Natural killer cell (primary cell): ENCODE measurements at places on chromosomes 11 and 22. TPM values are rescaled to one million over a fixed set of nuclear protein-coding genes. Genes with fewer than 3 reads are reported as not detected.

GRCh38 chr11:70105755-70106571, 27.8 kb downstream of the ANO1 start:
- no peaks in the 10 kb centered on the region for H3K4me1 ChIP-seq
- H3K27me3 ChIP-seq = no peaks in the 10 kb centered on the region
- no peak overlapping the region for H3K4me3 ChIP-seq
- no peak for DNase-seq
- H3K36me3 ChIP-seq = no peaks in the 10 kb centered on the region

GRCh38 chr11:87254562-87254961, 216.8 kb downstream of the TMEM135 start:
- H3K27me3 ChIP-seq = no peaks in the 10 kb centered on the region
- H3K4me3 ChIP-seq = no peak overlapping the region
- H3K36me3 ChIP-seq = no peaks in the 10 kb centered on the region
- H3K4me1 ChIP-seq = peaks cover 6% of the 10 kb centered on the region
- H3K27ac ChIP-seq = no peak overlapping the region
- no peak for DNase-seq

Gene ZDHHC13
- 13.3 TPM for total RNA-seq

Gene HORMAD2
- not detected for total RNA-seq

DNA sequence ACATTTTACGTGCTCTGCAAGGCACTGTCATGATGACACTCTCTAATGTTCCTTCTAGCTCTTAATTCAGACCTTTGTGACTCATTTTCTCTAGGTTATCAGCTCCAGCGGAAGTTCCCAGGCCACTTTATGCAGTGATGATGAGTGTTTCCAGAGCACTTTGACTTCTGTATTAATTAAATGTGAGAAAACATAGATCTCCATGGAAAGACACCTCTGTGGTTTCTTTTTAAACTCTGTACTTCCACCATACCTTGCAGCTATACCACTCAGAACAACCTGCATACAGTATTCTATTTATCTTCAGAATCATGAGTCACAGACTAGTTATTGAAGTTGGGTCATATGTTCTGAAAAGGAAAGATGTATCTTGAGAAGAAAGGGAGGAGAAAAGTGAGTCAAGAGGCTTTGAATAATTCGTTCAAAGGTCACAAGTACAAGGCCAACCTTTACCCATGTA, 175.6 kb upstream of the TENM4 start:
- no peaks in the 10 kb centered on the region for H3K27me3 ChIP-seq
- H3K4me1 ChIP-seq = no peaks in the 10 kb centered on the region
- no peak overlapping the region for H3K27ac ChIP-seq
- no peaks in the 10 kb centered on the region for H3K36me3 ChIP-seq

DNA sequence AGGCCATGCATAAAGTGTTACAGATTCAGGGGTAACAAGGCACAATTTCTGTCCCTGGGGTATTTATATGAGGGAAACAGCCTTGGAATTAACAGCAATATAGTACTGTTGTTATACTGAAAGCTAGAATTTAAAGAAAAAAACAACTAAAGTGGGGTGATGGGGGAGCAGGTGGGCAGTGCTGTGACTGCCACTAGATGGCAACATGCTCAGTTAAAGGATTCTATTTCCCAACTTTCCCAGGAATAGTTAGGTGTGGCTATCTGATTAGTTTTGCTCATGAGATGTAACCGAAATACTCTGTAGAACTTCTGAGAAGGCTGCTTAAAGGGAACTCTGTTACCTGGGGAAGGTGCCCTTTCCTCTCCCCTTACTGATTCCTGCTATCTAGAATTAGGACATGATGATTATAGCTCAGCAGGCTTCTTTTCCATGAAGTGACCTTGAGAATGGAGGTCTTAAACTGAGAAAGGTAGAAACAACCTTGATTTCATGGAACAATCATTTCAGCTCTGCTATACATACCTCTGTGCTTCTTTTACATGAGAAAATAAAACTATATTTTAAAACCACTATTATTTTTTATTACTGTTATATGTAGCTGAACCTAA, 102.6 kb downstream of the RELT start:
- H3K4me3 ChIP-seq = no peak overlapping the region
- H3K36me3 ChIP-seq = no peaks in the 10 kb centered on the region
- no peak for DNase-seq
- H3K27ac ChIP-seq = no peak overlapping the region

DNA sequence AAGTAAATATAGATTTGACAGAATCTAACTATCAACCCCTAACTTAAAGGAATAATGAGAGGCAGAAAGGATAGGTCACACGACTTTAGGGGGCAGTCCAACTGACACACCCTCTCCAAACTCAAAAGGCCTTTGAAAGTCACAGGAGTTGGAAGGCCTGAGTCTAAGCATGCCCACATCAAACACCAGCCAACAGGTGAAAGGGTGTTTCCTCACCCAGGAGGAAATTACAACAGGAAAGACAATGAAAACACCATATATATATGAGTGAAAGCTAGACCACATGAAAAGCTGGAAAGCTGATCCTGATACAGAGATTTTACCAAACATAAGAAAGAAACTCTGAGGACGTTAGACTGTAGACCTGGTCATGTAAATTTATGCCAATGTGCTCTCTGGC, 10.5 kb upstream of the DEPDC7 start:
- peak; percentile 69 for DNase-seq
- no peak overlapping the region for H3K4me3 ChIP-seq
- H3K27ac ChIP-seq = no peak overlapping the region
- H3K4me1 ChIP-seq = no peaks in the 10 kb centered on the region
- H3K36me3 ChIP-seq = no peaks in the 10 kb centered on the region
- H3K27me3 ChIP-seq = no peaks in the 10 kb centered on the region

DNA sequence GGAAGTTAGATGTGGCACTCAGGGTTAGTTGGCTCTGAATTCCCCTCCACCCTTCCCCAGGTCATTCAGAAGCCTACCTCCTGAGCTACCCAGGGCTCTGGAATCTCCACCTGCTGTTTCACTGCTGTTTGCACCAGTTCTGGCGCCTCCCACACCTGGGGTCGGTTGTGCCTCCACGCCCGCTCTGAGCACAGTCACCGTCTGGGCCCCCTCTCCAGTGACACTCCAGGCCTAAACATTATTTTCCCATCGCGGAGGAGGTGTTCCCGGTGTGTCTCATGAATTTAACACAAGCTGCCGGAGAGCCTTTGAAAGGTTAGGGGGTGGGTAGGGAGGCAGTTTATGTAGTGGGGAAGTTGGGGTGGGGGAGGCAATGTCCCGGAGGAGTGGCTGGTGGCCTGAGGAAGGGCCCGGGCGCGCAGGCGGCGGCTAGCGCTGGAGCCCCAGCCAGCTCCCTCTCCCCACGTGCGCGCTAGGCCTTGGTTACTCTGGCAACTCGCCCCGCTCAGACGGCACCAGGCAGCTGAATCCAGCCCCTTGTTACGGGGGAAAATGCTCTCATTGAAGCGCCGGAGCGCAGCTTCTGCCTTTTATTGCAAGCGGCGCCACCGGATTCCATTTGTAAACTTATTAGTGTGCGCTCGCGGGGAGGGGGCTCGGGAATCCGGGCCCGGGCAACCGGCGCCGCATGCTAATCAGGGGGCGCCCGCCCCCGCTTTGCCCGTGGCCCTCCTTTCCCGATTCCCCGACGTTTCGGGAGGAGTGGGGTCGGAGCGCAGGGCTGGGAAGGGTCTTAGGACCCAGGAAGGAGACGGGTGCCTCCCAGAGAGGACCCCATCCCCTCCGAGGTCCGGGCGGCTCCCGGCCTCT, 52.4 kb downstream of the GRIK4 start:
- no peak for DNase-seq
- no peak overlapping the region for H3K4me3 ChIP-seq
- H3K27me3 ChIP-seq = peaks cover 7% of the 10 kb centered on the region
- no peaks in the 10 kb centered on the region for H3K36me3 ChIP-seq

Gene POU2AF2
- not detected for total RNA-seq

DNA sequence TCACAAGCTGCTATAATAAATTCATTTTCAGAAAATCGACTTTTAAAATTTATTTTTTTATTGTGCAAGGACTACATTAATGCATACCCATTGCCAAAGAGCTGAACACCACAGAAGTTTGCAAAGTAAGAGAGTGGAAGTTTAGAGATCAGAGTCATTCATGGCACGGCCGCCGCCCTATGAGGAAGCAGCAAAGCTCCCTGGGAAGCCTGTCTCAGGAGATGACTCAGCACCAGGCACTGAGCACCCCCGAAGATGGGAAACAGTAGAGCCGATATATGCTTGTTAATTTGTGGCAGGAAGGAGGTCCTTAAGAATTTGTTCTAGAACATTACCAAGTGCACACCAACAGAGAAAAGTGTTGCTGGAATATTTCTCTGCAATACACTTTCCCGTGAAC, 693.7 kb downstream of the OPCML start:
- no peaks in the 10 kb centered on the region for H3K27me3 ChIP-seq
- no peak for DNase-seq
- no peaks in the 10 kb centered on the region for H3K4me1 ChIP-seq
- no peak overlapping the region for H3K27ac ChIP-seq
- H3K4me3 ChIP-seq = no peak overlapping the region

Gene VWA5A
- total RNA-seq = 9.2 TPM

- H3K4me3 ChIP-seq = no peak overlapping the region
- H3K27me3 ChIP-seq = no peaks in the 10 kb centered on the region
- H3K4me1 ChIP-seq = no peaks in the 10 kb centered on the region
- H3K27ac ChIP-seq = no peak overlapping the region
- no peak for DNase-seq
Measured at GRCh38 chr22:48376936-48377712, 1450.5 kb downstream of the BRD1 start.

DNA sequence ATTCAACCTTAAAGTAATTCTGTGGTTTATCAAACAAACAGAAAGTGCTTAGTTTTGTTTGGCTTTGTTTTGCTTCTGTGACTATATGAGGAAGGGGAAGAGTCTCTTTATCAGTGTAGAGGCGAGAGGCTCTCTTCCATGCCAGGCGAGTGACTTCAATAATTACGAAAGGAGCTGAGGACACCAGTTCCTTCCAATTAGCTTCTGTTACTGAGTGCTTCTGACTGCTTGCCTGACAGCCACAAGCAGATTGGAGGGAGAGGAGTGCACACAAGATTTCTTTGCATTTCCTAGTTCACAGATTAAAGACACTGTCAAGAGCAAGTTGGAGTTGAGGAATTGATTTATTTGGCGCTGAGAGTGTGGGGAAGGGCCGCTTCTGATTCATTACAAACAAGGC, 1484.5 kb upstream of the TENM4 start:
- H3K4me1 ChIP-seq = no peaks in the 10 kb centered on the region
- no peak overlapping the region for H3K4me3 ChIP-seq
- H3K27me3 ChIP-seq = no peaks in the 10 kb centered on the region
- no peak for DNase-seq

DNA sequence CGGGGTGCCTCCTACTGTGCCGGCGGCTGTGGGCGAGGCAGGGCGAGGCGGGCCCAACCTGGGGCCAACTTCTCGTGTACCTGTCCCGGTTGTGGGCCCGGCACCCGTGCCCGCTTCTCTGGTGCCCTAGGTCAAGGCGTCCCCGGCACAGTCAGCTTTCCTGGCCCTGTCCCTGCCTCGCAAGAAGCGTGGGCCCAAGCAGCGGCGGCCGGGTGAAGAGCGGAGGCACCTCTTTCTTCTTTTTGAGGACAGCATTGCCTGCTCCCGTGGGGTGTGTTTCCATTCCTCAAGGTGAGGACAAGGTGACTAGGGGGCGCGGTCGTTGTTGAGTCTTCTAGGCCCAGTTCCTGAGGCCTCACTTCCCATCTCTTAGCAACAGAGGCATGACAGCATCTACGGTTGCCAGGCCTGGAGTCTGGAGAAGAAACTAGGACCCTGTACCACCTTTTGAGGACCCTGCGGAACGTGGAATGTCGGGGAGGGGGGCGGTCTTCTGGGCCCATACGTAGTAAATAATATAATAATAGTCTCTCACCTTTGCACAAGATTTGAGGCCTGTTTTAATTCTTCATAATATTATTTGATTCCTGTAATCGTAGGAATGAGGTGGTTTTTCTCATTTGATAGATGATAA, 418 bp downstream of the ACO2 start:
- H3K27me3 ChIP-seq = no peaks in the 10 kb centered on the region
- H3K36me3 ChIP-seq = peaks cover 29% of the 10 kb centered on the region
- peak overlapping the region; percentile 85 for H3K4me3 ChIP-seq
- H3K27ac ChIP-seq = peak overlapping the region; percentile 91

- no peaks in the 10 kb centered on the region for H3K4me1 ChIP-seq
- DNase-seq = no peak
- H3K4me3 ChIP-seq = no peak overlapping the region
- no peak overlapping the region for H3K27ac ChIP-seq
- H3K27me3 ChIP-seq = no peaks in the 10 kb centered on the region
- no peaks in the 10 kb centered on the region for H3K36me3 ChIP-seq
Measured at GRCh38 chr11:75024068-75024449, 35.3 kb downstream of the NEU3 start.

DNA sequence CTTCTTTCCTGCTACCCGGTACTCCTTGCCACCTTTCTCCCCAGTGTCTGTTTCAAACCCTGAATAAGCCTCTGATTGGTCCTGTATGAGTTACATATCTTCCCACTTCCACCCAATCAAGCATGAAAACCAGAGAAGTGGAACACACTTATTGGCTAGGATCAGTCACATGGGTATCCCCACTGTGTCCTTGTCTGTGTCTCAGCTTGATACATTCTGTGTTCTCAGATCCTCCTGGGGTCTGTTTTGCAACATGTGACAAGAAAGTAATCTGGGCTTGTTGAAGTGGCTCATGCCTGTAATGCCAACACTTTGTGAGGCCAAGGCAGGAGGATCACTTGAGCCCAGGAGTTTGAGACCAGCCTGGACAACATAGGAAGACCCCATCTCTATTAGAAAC, 23.9 kb downstream of the MCHR1 start:
- H3K27ac ChIP-seq = no peak overlapping the region
- no peak overlapping the region for H3K4me3 ChIP-seq
- H3K27me3 ChIP-seq = no peaks in the 10 kb centered on the region
- no peaks in the 10 kb centered on the region for H3K36me3 ChIP-seq

DNA sequence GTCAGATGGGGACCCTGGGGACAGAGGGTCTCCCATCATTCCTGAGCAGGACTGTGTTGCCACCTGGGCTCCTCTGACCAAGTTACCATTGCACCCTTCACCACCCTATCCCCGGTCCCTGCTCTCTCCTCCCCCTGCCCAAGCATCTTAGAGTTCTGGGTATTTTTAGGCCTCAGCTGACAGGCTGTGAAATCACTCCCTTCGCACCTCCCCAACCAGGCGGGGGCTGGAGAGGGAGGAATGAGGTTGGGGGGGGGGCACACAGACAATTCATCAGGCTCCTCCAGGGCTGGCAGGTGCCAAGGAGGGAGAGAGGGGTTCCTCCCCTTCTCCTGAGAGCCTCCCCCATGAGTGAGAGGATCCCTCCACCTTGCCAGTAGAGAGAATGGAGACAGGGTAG, 9.0 kb downstream of the SYT7 start:
- peaks cover 3% of the 10 kb centered on the region for H3K4me1 ChIP-seq
- H3K27me3 ChIP-seq = peaks cover 12% of the 10 kb centered on the region
- no peak overlapping the region for H3K4me3 ChIP-seq
- DNase-seq = no peak
- H3K27ac ChIP-seq = no peak overlapping the region
